ENCODE measurements at places on chromosomes 12 and 14.
A peak's percentile ranks its signal among the peaks of the same experiment; 100 is the strongest.

GRCh38 chr14:72663076-72663487, 230.8 kb downstream of the DPF3 start:
- DNase-seq = no peak

- no peak for DNase-seq
Observed at GRCh38 chr12:125773033-125773640, 707.9 kb downstream of the AACS start.

- DNase-seq = peak; percentile 62
Observed at GRCh38 chr12:27083861-27084394, 1.6 kb upstream of the C12orf71 start.

DNA sequence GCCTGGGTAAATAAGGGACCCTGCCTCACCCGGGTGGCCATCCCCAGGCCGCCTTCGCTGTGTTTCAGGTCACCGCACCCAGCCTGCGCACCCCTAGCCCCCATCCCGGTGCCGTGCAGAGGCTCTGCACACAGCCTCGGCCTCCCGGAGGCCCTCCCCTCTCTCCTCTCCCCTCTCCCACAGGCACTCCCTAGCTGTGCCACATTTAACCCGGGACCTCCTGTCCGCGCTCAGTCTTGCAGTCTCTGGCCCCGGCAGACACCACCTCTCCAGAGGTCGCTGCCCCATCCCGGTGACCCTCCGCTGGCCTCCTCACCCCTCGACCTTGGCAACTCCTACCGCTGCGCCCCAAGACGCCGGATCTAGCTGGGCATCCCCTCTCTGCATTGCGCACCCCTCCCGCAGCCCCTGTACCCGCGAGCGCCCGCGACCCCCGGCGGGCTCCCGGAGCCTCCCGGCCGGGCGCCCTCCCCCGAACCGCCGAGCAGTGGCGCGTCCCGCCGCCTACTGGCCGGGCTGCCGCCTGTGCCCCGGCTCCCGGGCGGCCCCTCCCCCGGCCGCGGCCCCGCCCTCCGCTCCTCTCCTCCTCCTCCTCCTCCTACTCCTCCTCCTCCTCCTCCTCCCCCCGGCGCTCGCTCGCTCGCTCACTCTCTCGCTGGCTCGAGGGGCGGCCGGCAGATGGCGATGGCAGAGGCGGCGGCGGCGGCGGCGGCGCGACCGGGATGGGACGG, 120.7 kb downstream of the AACS start:
- peak; percentile 70 for DNase-seq

GRCh38 chr12:104958805-104959334, 780 bp upstream of the SLC41A2 start:
- DNase-seq = no peak

GRCh38 chr12:107319533-107320032, 226.2 kb upstream of the CRY1 start:
- no peak for DNase-seq

- DNase-seq = peak; percentile 83
Observed at GRCh38 chr12:80195074-80195726, 95.9 kb downstream of the OTOGL start.

DNA sequence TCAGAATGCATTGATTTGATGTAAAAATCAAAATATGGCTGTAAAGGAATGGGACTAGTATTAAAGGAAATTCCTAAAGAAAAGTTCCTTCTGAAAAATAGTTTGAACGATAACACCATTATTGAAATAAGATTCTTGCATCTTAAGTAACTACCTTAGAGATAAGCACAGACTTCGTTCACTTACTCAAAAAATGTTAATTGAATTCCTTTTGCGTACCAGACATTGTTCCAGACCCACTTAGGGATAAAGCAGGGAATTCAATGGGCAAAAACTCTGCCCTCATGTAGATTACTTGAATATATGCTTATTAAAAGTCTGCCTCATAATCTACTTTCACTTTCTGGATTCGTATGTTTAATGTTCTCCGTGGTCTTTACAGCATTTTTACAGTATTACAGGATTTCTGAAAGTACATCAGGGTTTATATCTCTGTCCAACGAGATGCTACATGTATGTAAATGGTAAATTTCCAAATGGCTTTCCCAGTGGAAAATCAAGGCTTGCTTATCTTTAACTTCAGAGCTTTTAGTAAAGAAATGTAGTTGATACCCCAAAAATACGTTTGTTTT, 213.7 kb downstream of the GXYLT1 start:
- no peak for DNase-seq

- DNase-seq = no peak
Observed at GRCh38 chr12:124252964-124253363, 41.9 kb upstream of the RFLNA start.

GRCh38 chr12:52496590-52497071, 3.6 kb upstream of the KRT6A start:
- peak; percentile 42 for DNase-seq

DNA sequence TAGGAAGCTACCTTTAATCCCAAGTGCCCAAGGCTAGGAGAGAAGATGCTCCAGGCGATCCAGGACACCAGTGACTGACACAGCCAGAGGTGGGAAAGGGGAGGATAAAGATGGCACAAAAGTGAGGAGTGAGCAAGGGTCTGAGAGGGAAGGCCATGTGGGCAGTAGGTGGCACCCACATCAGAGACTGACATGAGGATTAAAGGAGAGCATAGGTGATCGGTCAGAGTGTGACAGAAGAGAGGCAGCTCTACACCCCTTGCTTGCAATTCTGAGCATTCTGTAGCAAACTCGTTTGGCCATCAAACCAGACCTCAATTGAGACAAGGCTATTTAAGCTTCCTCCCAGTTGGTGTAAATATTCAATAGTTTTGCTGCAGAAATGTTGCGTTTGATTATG, 724 bp upstream of the CD27 start:
- DNase-seq = no peak

DNA sequence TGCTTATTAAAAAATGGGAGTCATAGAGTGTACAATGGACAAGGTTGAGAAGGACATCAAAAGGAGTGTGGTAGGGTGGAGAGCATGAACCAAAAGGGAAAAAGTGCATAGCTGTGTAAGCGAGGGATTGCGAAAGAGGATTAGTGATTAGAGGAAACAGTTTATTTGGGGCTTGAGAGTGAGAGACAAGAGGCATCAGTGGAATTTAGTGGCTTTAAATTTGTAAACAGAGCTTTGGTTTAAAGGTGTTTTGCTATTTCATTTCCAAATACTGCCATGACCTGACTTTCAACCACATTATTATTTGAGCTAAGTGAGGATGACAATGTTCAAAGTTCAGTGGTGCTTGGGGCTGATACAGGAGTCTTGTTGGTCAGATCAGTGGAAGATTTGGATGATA, 53.4 kb downstream of the SLC16A7 start:
- DNase-seq = no peak

Data from foreskin fibroblast (primary cell).